ENCODE measurements at places on chromosomes 4 and X. TPM values are rescaled to one million over a fixed set of nuclear protein-coding genes. Genes with fewer than 3 reads are reported as not detected.

The ARHGAP6 gene
- 1.5 TPM for total RNA-seq

The CLDN22 gene
- total RNA-seq: not detected

The HAND2 gene
- not detected for total RNA-seq

The XG gene
- total RNA-seq: 0.11 TPM

The NDUFB11 gene
- total RNA-seq: 74.1 TPM

The CXorf38 gene
- 10.1 TPM for total RNA-seq

The PLXNB3 gene
- total RNA-seq: 3.1 TPM

The CSAG3 gene
- total RNA-seq: not detected

The SPANXB1 gene
- not detected for total RNA-seq

The F8 gene
- total RNA-seq: 15.1 TPM

The HDAC8 gene
- total RNA-seq: 23.5 TPM

The SOD3 gene
- under 0.01 TPM for total RNA-seq

Measured in dermis lymphatic vessel endothelial cell (primary cell).